COLO829 (cell line): ENCODE measurements at places on chromosomes 3 and 15.

DNA sequence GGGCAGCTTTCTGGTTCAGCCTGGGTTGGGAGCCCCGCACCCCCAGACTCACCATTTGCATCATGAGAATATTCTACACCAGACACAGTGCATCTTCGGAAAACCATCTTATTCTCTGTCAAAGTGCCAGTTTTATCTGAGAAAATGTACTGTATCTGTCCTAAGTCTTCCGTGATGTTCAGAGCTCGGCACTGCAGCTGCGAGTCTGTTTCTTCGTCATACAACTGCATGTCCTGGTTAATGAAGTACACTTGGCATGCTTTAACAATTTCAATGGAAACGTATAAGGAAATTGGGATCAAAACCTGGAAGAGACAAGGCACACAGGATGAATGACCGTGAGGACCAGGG lies 141.5 kb downstream of the ATP10A start:
- no peak for DNase-seq

DNA sequence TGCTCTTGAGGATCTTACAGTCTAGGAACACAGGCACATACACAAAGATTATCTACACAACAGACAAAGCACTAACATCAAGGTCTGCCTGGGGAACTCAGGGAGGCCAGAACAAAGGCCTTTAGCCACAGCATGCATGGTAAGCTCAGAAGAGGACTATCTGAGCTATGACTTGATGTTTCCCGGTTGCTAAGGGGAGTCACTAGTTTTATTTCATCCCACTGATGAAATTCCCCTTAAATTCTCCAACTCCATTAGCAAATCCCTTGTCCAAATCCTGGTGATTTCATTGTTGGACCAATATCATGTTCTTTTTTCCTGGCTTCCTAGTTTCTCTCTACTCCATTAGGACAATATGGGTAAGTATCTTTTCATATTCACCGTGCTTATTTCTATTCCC lies 23.3 kb downstream of the FBN1 start:
- DNase-seq = no peak

DNA sequence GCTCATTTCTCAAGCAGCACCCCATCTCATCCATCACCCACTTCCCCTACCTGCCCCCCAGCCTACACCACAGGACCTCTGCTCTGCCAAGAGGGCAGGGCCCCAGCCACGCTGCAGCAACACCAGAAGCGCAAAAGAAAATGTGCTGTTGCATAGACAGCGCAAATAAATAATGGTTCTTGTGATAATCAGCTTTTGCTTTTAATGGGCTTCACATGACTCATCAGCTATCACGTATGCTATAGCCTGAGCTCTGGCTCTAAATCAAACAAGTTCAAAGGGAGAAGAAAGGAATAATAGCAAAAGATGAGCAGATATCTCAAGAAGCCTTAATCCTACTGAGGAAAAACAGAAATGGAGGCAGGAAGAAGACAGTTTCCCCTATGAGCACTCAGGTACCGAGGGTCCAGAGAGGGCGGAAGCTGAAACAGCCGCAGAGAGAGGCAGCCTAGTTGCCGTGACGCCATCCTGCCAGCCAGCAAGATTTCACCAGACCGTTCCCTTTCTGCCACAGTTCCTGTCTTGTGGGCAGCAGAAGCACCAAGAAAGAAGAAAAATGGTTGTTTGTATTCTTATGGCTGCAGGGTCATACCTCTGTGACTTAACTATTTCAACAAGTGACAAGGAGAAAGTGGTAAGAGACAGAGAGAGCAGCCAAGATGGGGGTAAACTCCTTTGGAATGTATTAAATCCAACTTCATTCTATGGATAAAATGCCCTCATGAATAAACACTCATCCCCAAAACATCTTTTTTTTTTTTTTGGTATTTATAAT lies 22.0 kb downstream of the RAB27A start:
- peak; percentile 53 for DNase-seq

DNA sequence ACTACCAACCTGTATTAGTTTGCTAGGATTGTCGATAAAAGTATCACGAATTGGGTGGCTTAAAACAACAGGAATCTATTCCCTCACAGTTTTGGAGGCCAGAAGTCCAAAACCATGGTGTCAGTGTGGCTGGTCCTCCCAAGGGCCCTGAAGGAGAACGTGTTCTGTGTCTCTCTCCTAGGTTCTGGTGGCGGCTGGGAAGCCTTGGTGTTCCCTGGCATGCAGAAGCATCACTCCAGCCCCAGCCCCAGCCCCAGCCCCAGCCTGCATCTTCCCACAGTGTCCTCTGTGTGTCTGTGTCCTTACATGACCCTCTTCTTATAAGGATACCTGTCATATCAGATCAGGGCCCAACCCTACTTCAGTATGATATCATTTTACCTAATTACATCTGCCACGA lies 272.5 kb upstream of the LYSMD4 start:
- no peak for DNase-seq

- DNase-seq = no peak
Observed at GRCh38 chr15:99485153-99485961, 80.4 kb upstream of the MEF2A start.

DNA sequence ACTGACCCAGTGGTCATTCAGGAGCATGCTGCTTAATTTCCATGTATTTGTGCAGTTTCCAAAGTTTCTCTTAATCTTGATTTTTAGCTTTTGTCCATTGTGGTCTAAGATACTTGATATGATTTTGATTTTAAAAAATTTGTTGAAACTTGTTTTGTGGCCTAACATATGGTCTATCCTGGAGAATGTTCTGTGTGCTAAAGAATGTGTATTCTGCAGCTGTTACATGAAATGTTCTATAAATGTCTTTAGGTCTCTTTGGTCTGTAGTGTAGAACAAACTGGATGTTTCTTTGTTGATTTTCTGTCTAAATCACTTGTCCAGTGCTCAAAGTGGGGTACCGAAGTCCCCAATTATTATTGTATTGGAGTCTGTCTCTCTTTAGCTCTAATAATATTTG lies 17.4 kb downstream of the CEP63 start:
- no peak for DNase-seq

- DNase-seq = no peak
Observed at GRCh38 chr3:188268336-188268735, 114.4 kb downstream of the LPP start.

- DNase-seq = no peak
Observed at GRCh38 chr15:92571824-92572223, 83.8 kb downstream of the FAM174B start.

GRCh38 chr3:58434511-58434910 lies 879 bp upstream of the PDHB start:
- DNase-seq = no peak

DNA sequence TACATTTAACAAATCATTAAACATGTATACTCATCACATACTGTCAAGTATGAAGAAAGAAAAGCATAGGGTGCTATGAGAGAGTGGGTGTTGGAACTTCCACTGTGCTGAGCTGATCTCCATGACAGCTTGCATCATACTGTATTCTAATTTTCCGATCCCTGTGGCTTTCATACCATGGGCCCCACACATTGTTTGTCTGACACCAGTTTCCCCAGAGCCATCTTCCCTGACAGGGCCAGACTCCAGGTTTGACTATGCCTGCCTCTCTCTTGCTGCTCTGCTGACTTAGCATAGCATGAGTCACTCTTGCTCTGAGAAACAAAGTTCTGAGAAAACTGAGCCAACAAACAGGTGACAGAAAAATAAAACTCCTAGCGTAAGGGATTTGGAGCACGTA lies 37.0 kb upstream of the CASR start:
- DNase-seq = no peak

GRCh38 chr15:84761607-84762131 lies 13.3 kb downstream of the ZNF592 start:
- DNase-seq = no peak

DNA sequence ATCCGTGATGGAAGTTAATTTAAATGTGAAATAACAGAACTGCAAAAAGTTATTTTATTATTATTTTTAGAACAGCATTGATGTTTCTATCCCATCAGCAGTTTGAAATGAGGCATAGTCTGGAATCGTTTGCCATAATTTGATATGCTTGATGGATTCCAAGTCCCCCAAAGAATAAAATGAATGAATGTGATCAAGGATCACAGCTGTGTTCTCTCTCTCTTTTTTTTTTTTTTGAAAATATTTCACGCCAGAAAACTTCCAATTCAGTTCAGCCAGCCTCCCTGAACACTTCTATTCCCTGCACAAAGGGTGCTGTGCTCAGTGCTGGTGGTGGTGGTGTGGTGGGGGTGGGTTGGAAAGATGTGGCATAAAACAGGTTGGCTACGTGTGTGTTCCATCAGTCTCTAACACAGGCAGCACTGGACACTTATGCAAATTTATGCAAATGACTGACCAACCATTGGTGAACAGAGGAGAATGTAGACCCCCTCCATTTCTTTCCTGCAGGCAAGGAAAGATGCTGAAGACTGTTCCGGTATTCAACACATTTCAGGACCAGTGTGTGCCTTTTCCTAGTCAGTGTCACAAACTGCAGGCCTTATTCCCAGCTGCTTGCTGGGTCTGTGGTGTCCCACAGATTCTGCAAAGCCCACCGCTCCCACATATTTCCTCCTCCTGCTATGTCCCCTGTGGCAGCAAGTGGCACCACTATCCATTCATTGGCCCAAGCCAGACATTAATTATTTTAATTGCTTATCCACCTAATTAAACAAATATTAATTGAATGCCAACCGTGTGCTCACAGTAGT lies 10.6 kb downstream of the ARNT2 start:
- no peak for DNase-seq

- no peak for DNase-seq
Observed at GRCh38 chr3:126344380-126345041, 12.7 kb downstream of the KLF15 start.

- no peak for DNase-seq
Observed at GRCh38 chr3:46112984-46113383, 85.7 kb upstream of the XCR1 start.

DNA sequence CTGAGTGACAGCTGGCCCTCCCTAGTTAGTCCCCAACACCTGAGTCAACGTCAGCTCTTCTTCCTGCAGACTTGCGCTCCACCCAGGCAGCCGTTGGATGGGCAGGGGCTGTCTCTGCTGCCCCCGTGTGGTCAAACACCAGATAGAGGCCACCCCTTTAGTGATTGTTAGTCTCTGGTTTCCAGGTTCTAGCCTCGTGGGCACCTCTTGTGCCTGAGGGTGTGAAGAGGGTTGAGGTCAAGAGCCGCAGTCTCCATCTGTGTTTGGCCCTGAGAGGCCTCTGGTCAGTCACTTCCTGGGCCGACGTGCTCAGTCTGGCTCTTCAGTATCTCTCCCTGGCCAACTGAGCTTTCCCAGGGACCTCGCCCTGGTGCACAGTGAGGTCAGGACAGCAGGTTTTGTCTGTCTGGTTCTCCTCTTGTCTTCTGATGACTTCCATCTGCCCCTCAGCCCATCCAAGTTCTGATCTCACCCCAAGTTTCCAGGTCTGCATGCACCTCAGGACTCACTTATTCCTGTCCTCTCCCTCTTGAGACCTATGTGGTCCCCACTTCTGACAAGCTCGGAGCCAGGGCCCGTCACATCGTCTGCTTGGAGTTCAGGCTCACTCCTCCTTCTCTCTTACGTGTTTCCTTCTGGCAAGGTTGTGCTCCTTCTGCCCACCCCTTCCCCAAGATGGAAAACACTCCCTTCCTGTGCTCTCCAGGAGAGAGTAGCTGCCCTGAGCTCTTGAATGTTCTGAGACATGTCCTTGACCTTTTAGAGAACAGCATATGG lies 20.9 kb downstream of the CD276 start:
- no peak for DNase-seq

GRCh38 chr15:60804551-60804950 lies 325.6 kb upstream of the ICE2 start:
- no peak for DNase-seq

GRCh38 chr15:92451225-92451825 lies 57.6 kb downstream of the ST8SIA2 start:
- peak; percentile 25 for DNase-seq

DNA sequence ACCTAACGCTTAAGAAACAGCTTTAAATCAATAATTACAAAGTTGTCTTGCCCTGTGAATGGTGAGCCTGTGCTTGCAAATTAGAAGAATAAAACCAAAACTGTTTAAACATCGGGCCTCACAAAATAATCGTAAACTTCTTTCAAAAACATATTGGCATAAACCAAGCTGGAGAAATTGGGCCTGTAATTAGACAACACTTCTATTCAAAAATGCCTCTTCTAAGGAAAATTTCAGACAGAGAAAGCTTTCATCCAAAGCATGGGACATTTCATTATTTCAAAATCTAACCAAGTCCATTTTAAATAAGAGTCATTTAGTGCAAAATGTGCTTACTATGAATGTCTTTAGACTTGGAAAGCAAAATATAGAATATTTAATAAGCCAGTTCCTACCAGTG lies 35.5 kb upstream of the GNB4 start:
- peak; percentile 86 for DNase-seq

- DNase-seq = peak; percentile 52
Observed at GRCh38 chr3:151923901-151924300, 50.5 kb downstream of the SUCNR1 start.

DNA sequence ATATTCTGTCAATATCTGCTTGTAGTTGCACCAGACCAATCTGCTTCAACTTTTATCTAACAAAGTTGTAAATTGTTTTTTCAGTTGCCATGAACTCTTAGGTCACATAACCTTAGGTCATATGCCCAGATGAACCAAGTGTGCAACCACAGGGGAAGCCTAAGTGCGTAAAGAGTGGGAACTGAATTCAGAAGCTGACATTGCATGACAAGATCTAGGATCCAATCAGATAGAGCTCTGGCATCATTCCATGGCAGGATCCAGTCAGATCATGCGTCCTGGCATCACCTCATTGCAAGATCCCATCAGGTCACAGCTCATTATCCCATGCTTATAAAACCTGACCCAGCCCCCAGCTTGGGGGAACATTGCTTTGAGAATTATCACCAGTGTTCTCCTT lies 18.9 kb upstream of the IFT57 start:
- DNase-seq = no peak

- DNase-seq = peak; percentile 48
Observed at GRCh38 chr15:59501597-59501996, 63.6 kb downstream of the FAM81A start.

DNA sequence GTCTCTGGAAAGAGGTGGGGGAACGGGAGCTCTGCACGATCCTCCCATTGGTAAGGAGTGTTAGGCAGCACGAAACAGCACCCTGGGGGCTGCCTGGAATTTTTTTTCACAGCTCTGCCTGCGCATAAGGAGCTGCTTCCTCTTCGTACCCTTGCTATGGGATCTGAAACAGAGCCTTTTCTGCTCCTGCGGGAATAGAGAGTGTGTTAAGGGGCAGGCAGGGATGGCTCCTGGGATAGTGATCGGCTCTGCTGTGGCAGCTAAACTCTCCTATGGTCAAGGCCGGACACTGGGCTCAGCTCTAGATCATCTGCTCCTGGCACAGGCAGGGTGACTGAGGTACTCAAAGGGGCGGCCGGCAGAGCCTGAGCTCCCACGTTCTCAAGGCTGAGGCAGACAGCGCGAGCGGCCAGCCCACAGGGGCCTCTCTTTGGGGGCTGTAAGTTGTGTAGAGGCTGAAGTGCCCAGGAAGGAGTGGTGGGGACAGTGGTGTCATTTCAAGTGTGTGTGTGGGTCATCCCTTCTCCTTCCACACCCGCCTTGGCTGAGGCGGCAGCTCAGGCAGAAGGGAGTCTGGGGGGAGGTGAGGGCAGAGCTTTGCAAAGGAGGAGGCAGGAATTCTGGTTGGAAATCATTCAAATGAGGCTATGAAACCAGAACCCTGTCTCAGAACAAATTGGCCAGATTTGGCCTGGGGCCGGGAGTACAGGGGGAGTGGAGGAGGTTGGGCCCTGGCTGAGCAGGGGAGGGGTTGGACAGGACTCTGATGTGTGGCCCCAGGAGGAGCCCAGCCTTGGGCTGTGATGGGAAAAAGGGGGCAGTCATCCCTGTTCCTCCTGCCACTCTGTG lies 31.0 kb downstream of the EPHB3 start:
- no peak for DNase-seq

GRCh38 chr3:72426618-72427397 lies 421.4 kb downstream of the SHQ1 start:
- no peak for DNase-seq

GRCh38 chr15:62929000-62929357 lies 113.6 kb upstream of the TPM1 start:
- DNase-seq = no peak
